ENCODE measurements at places on chromosomes 1 and 21.

GRCh38 chr1:67648582-67649326, 36.2 kb upstream of the GADD45A start:
- no peak for DNase-seq

DNA sequence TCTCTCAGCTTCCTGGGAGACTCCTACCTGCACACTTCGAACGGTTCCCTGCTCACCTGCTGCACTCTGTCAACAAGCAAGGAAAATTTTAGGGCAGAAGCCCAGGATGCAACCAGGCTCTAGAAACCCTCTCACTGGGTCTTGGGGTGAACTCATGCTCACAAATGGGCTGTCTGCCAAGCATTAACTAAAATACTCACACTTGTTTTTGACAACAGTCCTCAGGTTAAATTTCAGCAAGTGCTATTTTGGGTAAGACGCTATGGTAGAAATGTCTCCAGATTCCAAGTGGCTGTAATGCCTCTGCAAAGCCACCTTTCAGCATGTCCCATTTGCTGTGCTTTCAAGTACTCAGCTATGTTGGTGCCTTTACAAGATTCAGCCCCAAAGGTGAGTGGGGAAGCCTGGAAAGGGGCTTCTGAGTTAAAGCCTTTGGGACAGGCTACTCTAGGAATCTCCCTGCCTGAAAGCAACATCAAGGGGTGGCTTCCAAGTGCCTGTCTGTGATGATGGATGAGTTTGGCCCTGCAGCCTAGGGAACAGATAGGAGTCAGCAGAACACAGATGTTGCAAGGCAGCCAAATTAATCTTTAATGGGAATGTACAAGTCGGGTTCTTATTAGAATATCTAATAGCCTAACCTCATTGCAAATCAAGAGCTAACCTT, 211.9 kb upstream of the SPAG17 start:
- DNase-seq, result no peak

GRCh38 chr1:61238359-61238665, 156.0 kb downstream of the NFIA start:
- no peak for DNase-seq

GRCh38 chr21:29166853-29167252, 36.4 kb downstream of the MAP3K7CL start:
- DNase-seq, result no peak
